Endothelial cell of coronary artery (primary cell): ENCODE measurements at places on chromosomes 1 and 21. TPM values are rescaled to one million over a fixed set of nuclear protein-coding genes. Genes with fewer than 3 reads are reported as not detected.

The C1orf141 gene
- total RNA-seq, result not detected in 2 replicates

The XCL2 gene
- not detected in 2 replicates for total RNA-seq

The RNU1-1 gene
- total RNA-seq, result 2,685 and 5,329 TPM in 2 replicates

The PPIAL4G gene
- not detected in 2 replicates for total RNA-seq

The KLHDC9 gene
- 0.66 and 1.1 TPM in 2 replicates for total RNA-seq
